ENCODE measurements at places on chromosomes 6 and 20. TPM values are rescaled to one million over a fixed set of nuclear protein-coding genes. Genes with fewer than 3 reads are reported as not detected.

The GPR6 gene
- total RNA-seq: not detected

The CCN5 gene
- 0.54 TPM for total RNA-seq

The NKAPL gene
- 2.7 TPM for total RNA-seq

The DNAJC5 gene
- 56.6 TPM for total RNA-seq

The HLA-DPA1 gene
- total RNA-seq: 14.9 TPM

The OVOL2 gene
- total RNA-seq: 17.7 TPM

The ZSCAN23 gene
- 11.0 TPM for total RNA-seq

The IDH3B gene
- 75.8 TPM for total RNA-seq

The PDE10A gene
- 58.9 TPM for total RNA-seq

The PI16 gene
- not detected for total RNA-seq

The RGS17 gene
- under 0.01 TPM for total RNA-seq

The RAD21L1 gene
- under 0.01 TPM for total RNA-seq
